ENCODE measurements at places on chromosomes 16 and 17.

- no peak for DNase-seq
These were observed 141.2 kb upstream of the ZFHX3 start for GRCh38 chr16:73189136-73189535.

DNA sequence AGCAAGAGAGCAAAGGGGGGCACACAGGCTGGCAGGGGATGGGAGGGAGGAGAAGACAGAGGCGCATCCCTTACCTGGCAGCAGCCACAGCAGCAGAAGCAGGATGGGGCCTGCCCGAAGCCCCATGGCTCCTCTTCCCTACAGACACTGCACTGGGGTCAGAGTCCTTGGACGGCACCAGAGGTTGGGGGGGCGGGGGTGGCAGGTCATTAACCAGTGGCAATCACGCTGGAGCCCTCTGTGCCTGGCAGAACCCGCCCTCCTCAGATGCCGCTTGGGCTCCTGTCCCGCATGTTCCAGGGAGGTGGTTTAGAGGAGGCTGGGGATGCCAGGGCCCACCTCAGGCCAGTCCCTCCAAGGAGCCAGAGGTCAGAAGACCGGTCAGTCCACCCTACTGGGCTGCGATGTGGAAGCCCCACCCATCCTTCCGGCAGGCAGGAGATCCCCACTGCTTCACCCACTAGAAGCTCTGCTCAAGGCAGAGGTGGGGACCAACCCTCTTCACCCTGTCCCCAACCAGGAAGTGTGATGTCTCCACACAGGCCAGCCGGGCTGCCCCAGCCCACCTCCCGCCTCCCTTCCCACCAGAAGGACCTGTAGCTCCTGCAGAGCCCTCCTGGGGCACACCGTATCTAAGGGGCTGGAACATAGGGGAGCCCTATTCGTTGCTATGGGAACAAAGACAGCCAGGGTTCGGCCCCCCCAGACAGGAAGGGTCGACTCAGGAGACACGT is 11.7 kb downstream of the ZG16B start:
- no peak for DNase-seq

- DNase-seq: no peak
These were observed 482 bp downstream of the DCTPP1 start for GRCh38 chr16:30429418-30429677.

- DNase-seq: no peak
These were observed 32.2 kb downstream of the ELAC2 start for GRCh38 chr17:12985431-12986293.

- DNase-seq: no peak
These were observed 37.2 kb upstream of the NGFR start for GRCh38 chr17:49457564-49458535.

GRCh38 chr17:61484174-61484573 is 32.0 kb downstream of the TBX4 start:
- DNase-seq: no peak

DNA sequence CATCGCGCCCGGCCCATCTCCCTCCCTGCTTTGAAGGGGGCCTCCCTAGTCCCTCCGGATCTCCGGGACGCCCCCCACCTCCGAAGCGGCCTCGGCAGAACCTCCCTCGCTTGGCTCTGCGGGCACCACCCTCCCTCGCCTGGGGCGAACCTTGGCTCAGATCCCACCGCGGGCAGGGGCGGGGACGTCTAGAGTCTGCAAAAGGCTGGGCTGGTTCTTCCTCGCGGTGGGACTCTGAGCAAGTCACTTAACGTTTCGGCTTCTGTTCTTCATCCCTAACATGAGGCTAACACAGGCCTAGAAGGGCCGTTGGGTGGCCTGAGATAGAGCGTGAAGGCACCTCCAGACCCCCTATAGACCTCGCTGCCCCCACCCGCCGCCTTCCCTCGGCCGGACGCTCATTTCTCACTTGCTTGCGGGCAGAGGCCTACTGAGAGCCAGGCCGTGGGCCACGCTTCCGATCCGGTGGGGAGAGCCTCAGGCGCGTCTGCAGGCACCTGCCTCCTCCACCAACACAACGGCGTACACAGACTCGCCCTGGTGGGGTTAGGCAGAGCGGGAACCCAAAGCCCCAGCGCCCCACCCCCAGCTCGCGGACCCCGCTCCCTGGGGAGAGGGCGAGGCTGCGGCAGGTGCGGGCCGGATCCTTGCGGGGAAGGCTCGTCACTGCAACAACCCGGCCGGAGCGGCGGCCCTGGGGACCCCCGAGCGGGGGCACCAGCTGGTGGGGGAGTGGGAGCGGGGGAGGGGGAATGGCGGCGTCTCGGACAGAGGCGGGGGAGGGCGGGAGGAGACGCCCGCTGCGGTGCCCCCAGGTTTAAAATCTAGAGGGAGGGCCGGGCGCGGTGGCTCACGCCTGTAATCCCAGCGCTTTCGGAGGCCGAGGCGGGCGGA is 5.4 kb downstream of the MYO1C start:
- no peak for DNase-seq

DNA sequence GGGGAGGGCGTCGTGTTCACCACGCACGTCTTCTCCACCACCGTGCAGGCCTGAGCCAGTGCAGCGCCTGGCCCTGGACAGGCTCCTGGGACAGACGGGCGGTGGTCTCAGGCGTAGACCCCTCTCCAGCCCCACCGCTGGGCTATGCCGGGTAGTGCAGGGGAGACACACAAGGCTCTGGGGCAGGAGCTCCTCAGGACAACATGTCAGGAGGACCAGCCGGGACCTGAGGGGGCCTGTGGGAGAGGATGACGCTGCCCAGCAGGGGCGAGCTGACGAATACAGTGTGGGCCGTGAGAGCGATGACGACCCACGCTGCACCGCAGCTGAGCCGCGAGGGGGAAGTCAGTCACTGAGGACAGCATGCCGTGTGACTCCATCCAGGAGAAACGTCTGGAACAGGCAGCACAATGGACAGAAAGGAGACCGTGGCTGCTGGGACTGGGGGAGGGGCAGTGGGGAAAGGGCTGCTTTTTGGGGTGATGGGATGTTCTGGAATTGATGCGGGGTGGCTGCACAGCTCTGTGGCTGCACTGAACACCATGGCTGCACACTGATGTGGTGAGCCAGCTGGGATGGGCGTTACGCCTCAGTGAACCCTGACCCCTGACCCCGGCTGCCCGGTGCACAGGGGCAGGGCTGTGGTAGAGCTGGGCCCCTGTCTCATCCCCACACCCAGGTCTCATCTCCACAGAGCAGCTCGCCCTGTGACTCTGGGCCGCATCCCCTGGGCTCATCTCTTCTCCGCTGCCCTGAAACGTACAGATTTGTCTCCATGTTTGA is 20.2 kb downstream of the DNASE1 start:
- DNase-seq: no peak

GRCh38 chr16:53773150-53773846 is 69.3 kb downstream of the FTO start:
- no peak for DNase-seq

GRCh38 chr16:14248791-14249190 is 177.7 kb downstream of the MRTFB start:
- no peak for DNase-seq

- DNase-seq: no peak
These were observed 225.7 kb downstream of the C16orf78 start for GRCh38 chr16:49599281-49599680.

DNA sequence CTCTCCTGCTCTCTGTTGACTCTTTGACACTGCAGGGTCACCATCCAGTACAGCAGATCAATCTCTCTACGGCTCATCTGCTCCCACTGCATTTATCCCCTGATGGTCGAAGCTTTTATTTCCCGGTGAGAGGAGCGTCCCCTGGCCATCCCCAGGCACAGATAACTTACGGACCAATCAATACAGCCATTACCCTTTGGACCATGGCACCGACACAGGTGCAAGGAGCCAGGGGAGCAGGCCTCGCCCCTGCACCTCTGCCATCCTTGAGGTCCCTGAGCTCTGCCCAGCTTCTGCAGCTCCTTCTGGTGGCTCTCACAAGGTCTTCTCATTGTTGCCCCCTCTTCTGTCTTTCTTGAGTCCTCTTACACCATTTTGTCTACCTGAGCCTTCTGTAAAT is 115.6 kb downstream of the SDK2 start:
- DNase-seq: no peak

DNA sequence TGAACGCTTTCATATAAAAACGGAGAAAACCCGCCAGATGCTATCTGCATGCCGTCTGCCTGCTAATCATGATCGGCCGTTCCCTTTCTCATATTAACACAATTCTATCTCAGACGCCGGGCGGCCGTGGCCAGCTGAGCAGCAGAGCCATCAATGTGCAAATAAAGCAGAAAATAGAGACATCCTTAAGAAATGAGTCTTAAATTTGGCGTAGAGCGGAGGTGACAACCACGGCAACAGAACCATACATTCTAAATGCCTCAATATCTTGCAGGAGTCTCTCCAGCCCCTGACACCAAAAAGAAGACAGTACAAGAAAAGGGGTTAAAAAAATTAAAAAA is 2.7 kb upstream of the IRX5 start:
- DNase-seq: no peak

DNA sequence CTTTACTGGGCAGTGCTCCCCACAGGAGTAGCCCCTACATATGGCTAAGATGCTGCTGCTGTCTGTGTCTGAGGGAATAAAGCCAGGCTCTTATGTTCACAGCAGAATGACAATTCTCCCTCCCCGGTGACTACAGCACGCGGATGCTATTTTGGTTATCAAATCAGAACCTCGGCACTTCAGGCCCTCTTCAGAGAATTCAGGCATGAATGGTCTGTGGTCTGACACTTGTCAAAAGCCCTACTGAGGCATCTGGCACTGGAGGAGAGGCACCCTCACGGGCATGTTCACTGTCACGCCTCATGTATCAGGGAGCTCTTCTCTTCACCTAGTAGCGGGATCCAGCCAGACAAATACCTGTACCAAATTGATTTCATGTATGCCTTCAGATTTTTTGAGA is 30.4 kb downstream of the KIAA0513 start:
- DNase-seq: no peak

DNA sequence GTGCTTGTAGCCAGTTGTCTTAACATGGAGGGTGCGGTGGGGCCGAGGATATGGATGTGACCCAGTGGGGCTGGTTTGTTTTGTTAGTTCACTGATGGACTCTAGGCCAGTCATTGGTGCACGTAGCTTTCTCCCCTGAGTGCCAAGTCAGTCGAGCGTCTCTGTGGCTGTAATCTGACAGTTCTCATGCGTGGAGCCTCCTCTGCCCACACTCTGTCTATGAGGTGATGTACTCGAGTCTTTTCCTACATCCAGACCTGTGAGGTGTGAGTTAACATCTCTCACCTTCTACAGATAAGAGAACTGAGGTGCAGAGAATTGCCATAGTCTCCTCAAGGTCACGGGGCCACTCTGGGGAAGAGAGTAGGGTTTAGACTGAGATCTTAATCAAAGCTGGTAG is 90.2 kb downstream of the MARCHF10 start:
- no peak for DNase-seq

DNA sequence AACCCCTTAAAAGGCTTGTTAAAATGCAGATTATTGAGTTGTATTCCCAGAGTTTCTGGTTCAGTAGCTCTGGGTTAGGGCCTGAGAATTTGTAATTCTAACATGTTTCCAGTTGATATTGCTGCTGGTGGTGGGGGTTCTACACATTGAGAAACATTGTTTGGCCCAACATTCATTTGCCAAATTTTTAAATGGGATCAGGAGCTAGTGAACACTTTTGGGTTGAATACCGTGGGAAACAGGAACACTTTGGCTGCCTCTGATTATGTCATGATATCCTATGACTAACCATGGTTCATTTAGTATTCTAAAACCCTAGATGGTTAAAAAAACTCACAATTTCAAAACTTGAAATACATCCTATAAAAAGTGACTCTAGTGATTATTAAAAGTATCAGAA is 89.3 kb downstream of the RPGRIP1L start:
- no peak for DNase-seq

DNA sequence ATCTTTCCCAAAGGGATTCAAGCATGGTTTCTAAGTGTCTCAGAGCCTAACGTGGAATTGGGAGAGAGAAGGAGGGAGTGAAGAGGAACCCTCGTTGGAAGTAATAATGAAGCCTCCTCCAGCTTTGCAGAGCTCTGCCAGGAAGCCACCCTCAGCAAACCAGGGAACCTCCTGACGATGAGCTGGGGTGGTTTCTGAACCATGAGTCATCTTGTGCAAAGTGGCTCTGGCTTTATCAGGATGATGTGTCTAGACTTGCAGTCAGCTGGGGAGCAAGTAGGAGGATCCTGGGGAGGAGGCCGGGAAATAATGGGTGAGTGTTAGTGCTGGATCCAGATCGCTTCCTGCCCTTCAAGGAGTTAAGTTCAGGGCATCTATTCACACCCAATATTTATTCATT is 191.7 kb upstream of the RBFOX1 start:
- peak; percentile 2 for DNase-seq

DNA sequence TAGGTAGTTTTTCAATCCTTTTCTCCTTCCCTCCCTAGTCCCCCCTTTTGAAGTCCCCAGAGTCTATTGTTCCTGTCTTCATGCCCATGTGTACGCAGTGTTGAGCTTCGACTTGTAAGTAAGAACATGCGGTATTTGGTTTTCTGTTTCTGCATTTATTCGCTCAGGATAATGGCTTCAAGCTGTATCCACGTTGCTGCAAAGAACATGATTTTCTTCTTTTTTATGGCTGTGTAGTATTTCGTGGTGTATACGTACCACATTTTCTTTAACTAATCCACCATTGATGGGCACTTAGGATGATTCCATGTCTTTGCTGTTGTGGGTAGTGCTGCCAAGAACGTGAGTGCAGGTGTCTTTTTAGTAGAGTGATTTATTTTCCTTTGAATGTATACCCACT is 651.2 kb downstream of the WWOX start:
- no peak for DNase-seq

GRCh38 chr16:57178196-57178595 is 7.6 kb downstream of the PSME3IP1 start:
- no peak for DNase-seq

- DNase-seq: no peak
These were observed 3.9 kb upstream of the SPATA20 start for GRCh38 chr17:50542795-50543774.

GRCh38 chr16:30474684-30475083 is 2.1 kb downstream of the ITGAL start:
- DNase-seq: no peak

DNA sequence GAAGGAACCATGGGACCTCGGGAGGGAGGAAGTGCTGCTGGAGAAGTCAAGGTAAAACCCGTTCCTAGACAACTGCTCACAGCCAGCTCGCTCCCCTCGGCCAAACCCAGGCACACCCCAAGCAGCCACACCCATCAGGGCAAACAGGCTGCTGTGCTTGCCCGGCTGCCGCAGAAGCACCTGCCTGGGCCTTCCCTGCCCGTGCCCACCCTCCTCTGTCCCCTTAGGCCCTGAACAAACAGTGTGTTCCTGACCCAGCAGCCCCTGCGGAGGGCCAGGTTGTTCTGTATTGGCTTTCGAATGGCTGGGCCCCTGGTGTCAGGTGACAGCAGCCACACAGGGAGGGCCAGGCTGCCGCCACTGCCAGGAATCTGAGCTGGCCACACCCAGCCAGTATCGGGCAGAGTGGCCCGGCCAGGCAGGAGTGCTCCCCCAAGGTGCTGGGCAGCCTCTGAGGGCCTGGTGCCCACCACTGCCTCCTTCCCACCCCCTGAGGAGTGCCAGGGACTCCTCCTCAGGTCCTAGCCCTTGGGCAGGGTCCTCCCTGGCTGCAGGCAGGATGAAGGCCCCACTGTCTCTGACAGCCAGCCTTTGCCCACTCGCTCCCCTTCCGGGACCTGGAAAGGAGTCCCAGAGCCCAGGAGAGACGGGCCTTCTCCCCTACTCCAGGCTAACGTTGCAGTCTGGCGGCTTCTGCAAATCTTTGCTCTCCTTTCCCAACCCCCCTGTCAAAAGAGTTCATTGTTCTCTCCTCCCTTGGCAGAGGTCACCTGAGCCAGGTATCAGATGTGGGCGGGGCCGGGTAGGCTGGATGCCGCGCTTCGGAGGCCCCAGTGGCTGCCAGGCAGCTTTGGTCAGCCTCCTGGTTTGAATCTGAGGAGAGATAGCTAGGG is 24.0 kb downstream of the LLGL2 start:
- no peak for DNase-seq

- no peak for DNase-seq
These were observed 14.9 kb downstream of the WNT3 start for GRCh38 chr17:46803544-46803943.
